ENCODE measurements at places on chromosomes 6 and 20. TPM values are rescaled to one million over a fixed set of nuclear protein-coding genes. Genes with fewer than 3 reads are reported as not detected.

Gene FAM83B
- 35.2 TPM for total RNA-seq

Gene FAM8A1
- 8.8 TPM for total RNA-seq

Gene FARS2
- 13.1 TPM for total RNA-seq

Gene PTPRA
- 32.2 TPM for total RNA-seq

Gene CCN6
- not detected for total RNA-seq

Gene PM20D2
- total RNA-seq, result 16.4 TPM
